ENCODE measurements at places on chromosomes 1 and 21.

DNA sequence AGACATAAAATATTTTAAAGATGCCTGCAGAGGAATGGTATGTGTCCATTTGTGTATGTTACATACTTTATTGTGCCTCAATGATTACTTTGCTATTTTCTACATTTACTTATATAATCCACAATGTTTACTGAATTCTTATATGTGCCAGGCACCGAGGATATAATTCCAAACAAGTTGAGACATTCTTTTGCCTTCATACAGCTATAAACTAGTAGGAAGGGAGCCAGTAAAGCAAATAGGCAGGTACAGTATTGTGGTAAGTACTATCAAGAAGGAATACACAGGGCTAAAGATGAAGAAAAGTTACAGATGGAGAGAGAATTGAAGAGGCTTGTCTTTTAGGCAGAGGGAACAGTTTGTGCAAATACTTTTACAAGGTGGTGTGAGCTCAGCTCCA lies 131.6 kb downstream of the DISP1 start:
- DNase-seq, result no peak

DNA sequence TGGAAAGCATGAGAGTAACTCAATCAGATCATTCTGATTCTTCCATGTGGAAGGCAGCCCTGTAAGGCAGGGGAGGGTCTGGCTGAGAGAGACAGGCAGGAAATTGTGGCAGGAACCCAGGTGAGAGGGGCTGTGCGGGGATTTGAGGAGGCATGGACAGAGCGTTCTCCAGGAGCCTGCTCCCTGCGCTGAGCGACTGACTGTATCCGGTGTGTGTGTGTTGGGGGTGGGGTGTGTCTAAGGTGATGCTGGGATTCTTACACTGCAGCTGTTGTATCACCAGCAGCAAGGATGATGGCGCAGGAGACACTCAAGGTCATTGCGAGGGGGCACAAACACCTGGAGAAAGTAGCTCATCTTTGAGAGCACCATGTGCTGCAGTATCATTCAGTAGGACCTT lies 128.5 kb downstream of the RHOU start:
- no peak for DNase-seq

- DNase-seq, result no peak
These were observed 51.0 kb downstream of the BACH1 start for GRCh38 chr21:29349702-29350101.

GRCh38 chr1:184242507-184242943 lies 144.3 kb upstream of the C1orf21 start:
- no peak for DNase-seq

DNA sequence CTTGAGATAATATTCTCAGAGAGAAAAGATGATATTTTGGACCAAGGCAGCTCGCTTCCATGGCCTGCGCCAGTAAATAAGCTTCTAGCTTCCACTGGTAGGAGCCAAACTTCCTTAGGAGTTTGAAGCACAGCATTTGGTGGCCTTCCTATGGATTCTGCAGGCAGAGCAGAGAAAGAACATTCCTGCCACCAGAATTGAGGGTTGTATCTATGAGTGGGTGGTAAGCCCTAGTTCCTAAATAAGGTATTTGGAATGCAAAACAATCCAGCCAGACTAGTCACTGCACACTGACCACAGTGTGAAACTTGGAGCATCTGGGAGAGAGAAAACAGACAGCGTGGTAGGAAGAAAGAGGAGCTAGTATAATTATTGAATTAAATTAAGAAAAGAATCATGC lies 54.1 kb upstream of the BCAR3 start:
- DNase-seq, result no peak

DNA sequence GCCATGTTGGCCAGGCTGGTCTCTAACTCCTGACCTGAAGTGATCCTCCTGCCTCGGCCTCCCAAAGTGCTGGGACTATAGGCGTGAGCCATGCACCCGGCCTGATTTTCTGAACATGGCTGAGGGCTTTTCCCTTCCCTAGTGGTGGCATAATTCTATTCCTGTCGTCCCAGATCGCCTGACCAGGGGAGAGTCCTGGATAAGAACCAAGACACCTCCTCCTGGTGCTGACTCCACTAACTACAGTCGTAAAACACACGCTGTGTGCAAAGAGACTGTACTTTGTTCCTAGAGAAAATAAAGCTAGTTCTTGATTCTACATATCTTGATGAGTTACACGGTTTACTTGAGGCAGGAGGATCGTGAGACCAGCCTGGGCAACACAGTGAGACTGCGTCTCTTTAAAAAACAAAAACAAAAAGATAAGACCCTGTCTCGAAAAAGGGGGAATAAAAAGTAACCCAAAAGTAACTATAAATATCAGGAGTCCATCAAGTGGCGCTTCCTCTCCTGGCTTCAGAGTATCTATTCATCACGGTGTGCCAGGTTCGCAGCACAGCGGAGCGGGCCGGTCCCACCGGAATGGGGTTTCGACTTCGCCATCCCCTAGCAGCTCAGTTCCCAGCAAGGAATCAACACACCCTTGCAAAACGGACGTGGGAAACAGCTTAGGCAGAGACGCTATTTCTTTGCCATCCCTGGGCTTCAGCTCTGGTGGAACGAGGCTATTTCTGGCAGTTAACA lies 973 bp downstream of the SDF4 start:
- no peak for DNase-seq

DNA sequence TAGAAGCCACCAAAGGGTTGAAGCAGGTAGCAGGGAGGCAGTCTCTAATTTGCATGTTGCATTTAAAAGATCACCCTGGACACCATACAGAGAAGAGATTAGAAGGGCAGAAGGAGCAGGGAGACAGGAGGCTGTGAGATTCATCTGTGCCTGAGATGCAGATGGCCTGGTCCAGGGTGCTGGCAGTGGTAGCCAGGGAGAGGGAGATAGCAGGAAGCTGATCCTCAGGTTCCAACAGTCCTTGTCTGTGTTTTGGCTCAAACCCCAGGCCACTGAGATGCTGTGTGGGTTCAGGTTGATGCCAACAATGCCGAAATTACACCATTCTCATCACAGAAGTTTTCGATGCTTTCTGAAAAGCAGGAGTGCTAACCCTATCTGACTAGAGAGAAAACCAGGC lies 113.7 kb downstream of the KAZN start:
- no peak for DNase-seq

- DNase-seq, result no peak
These were observed 165.3 kb downstream of the FMN2 start for GRCh38 chr1:240256836-240257503.

DNA sequence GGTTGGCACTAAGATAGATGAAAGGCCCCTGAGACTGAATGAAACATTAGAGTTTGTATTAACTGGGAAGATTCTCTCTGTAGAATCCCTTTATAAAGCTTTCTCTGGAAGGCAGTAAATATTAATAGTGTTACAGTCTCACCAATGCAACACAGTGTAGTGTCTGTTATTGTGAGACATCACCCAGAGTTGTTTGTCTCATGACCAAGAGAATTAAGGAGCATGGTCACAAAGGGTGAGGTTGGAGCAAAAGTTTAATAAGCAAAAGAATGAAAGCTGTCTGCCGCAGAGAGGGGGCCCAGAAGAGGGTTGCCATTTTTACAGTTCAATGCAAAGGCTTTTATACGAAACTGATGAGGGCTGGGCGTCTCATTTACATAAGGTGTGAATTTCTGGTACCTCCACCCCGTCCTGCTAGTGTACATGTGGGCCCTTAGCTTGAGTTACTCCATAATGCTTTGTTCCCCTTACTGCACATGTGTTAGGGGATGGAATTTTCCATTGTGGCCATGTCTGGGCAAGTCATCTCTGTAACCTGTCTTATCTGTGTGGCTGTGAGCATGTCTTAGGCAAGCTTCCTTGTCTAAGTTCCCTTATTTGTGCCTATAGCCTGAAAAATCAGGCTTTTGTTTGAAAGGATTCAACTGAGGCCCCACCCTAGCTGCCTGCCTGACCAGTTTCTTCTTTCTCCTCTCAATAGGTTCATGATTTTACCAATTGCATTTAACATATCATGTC lies 184.1 kb downstream of the RASAL2 start:
- DNase-seq, result no peak
